Vagina (tissue), 2 donors: ENCODE measurements at places on chromosomes 7 and 10. TPM values are rescaled to one million over a fixed set of nuclear protein-coding genes. Genes with fewer than 3 reads are reported as not detected.

DNA sequence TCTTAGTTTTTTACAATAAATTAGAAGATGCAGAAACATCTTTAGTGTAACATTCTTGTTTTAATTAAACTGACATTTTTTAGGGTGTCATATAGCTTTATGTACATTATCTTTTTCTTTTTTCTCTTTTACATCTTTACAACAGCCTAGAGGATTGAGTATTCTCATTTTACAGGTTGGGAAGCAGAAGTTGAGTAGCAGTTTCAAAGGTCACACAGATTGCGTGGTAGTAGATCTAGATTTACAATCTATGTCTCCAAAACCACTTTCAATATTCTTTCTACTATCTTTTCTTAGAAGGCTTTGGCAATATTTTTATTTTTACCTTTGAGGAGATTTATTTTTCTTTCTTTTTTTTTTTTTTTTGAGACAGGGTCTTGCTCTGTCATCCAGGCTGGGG, 18.7 kb upstream of the MCU start:
- no peaks in the 10 kb centered on the region for H3K27me3 ChIP-seq
- no peak overlapping the region for H3K4me3 ChIP-seq
- peaks cover 9% of the 10 kb centered on the region for H3K4me1 ChIP-seq
- DNase-seq: no peak
- no peaks in the 10 kb centered on the region for H3K36me3 ChIP-seq

Gene TSPAN33
- total RNA-seq: 2.7 TPM

DNA sequence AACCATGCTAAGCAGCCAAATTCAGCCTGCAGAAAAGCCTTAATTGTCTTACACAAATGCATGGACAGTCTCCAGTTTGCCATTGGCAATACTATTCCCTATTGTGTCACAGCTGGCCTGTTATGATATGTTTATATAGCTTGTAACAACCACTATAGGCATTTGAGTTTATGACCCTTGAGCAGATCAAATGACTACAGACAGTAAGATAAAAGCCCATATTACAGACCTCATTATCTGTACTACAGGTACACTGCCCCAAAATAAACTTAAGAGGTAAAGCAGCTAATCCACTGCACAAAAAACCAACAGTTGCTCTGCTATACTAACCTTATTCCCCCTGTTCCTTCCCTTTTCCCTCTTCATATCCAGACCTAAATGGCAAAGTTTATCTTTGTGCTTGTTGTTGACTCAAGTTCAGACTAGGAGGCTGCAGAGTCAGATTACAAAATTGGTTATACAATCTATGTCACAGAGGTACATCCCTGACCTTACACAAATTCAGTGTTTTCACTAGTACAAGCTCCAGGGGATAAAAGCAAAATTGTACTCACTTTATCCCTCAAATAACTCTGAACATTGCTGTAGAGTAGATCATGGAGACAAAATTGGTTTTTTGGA, 218.4 kb downstream of the GRM8 start:
- no peaks in the 10 kb centered on the region for H3K36me3 ChIP-seq
- no peaks in the 10 kb centered on the region for H3K4me1 ChIP-seq
- H3K4me3 ChIP-seq: no peak overlapping the region
- H3K27me3 ChIP-seq: no peaks in the 10 kb centered on the region
- no peak overlapping the region for H3K27ac ChIP-seq

GRCh38 chr7:98323597-98324322, 42.3 kb downstream of the BRI3 start:
- no peaks in the 10 kb centered on the region for H3K4me1 ChIP-seq
- no peak for DNase-seq
- no peak overlapping the region for H3K4me3 ChIP-seq
- no peaks in the 10 kb centered on the region for H3K27me3 ChIP-seq

DNA sequence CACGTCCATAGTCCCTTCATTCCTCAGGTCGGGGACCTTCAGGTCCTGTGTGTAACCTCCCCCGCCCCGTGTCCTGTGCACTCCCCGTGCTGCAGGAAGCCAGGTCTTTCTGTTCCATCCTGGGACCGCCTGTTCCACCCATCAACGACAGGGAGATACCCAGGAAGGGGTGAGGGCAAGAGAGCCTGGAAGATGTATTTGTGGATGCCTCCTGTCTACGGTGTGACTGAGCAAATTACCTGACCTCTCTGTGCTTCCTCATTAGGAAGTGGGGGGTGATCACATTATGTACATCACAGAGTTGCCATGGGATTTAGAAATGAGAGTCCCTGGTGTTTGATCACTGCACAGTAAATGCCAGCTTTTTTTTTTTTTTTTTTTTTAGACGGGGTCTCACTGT, 46.3 kb downstream of the GRID2IP start:
- H3K27me3 ChIP-seq: no peaks in the 10 kb centered on the region
- DNase-seq: no peak
- H3K27ac ChIP-seq: no peak overlapping the region
- H3K4me1 ChIP-seq: peaks cover 25% of the 10 kb centered on the region
- H3K36me3 ChIP-seq: no peaks in the 10 kb centered on the region

GRCh38 chr10:131937836-131938235, 37.0 kb downstream of the PPP2R2D start:
- no peak overlapping the region for H3K4me3 ChIP-seq
- H3K4me1 ChIP-seq: no peaks in the 10 kb centered on the region
- no peak overlapping the region for H3K27ac ChIP-seq
- H3K27me3 ChIP-seq: no peaks in the 10 kb centered on the region
- no peak for DNase-seq

- peaks cover 50% of the 10 kb centered on the region for H3K4me1 ChIP-seq
- no peaks in the 10 kb centered on the region for H3K36me3 ChIP-seq
- no peak overlapping the region for H3K4me3 ChIP-seq
- H3K27ac ChIP-seq: peak overlapping the region; percentile 85
Observed at GRCh38 chr7:73852500-73852899, 8.5 kb upstream of the TMEM270 start.

- no peak overlapping the region for H3K4me3 ChIP-seq
- H3K4me1 ChIP-seq: no peaks in the 10 kb centered on the region
- H3K36me3 ChIP-seq: no peaks in the 10 kb centered on the region
Observed at GRCh38 chr7:125241548-125241947, 311.9 kb upstream of the POT1 start.

GRCh38 chr10:13787015-13787421, 200.3 kb downstream of the PRPF18 start:
- peak overlapping the region; percentile 33 for H3K27ac ChIP-seq
- peaks cover 21% of the 10 kb centered on the region for H3K4me1 ChIP-seq
- H3K27me3 ChIP-seq: no peaks in the 10 kb centered on the region
- H3K36me3 ChIP-seq: no peaks in the 10 kb centered on the region
- H3K4me3 ChIP-seq: no peak overlapping the region

- no peaks in the 10 kb centered on the region for H3K27me3 ChIP-seq
- no peaks in the 10 kb centered on the region for H3K36me3 ChIP-seq
- no peak overlapping the region for H3K4me3 ChIP-seq
- H3K4me1 ChIP-seq: no peaks in the 10 kb centered on the region
- H3K27ac ChIP-seq: no peak overlapping the region
- no peak for DNase-seq
Observed at GRCh38 chr10:77297393-77297739, 340.2 kb downstream of the KCNMA1 start.

Gene CFTR
- not detected for total RNA-seq

GRCh38 chr10:103470761-103471653, 8.0 kb downstream of the CALHM3 start:
- H3K27me3 ChIP-seq: no peaks in the 10 kb centered on the region
- peaks cover 19% of the 10 kb centered on the region for H3K4me1 ChIP-seq
- no peak for DNase-seq
- H3K36me3 ChIP-seq: no peaks in the 10 kb centered on the region
- no peak overlapping the region for H3K4me3 ChIP-seq

Gene WNT2
- total RNA-seq: not detected

DNA sequence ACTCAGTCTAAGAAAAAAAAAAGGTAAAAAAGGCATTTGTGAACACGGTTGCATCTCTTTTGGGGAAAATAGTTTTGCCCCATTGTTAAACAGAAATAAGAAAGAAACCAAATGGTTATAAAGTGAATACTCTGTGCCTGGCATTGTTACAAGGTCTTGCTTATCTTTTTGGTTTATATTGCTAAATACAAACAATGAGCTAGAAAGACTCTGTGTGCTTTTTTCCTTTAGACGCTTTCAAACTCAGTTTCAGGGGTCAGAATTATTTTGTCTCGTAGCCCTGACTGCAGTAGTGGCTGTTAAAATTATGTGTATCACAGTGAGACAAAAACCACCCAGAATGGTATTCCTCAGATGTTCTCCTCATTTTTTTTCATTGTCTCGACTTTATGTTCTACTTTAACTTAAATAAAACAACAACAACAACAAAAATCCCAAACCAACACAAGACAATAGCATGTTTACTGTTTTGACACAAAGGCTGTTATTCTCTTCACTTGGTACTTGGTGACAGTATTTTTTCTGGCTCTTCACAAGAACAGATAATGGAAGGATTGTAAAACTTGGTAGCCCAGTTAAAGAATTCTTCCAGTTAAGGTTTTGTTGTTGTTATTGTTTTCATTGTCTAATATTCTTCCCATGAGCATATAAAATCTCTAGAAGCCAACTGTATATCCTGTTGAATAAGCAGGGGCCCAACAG, 190.1 kb downstream of the PLXDC2 start:
- no peak overlapping the region for H3K4me3 ChIP-seq
- H3K27ac ChIP-seq: no peak overlapping the region
- no peak for DNase-seq
- no peaks in the 10 kb centered on the region for H3K27me3 ChIP-seq
- H3K36me3 ChIP-seq: peaks cover 7% of the 10 kb centered on the region

GRCh38 chr7:17774716-17775288, 165.5 kb downstream of the SNX13 start:
- no peak overlapping the region for H3K27ac ChIP-seq
- H3K4me1 ChIP-seq: no peaks in the 10 kb centered on the region
- no peak for DNase-seq
- no peak overlapping the region for H3K4me3 ChIP-seq

Gene MMD2
- total RNA-seq: not detected

GRCh38 chr7:153297141-153297540, 537.6 kb downstream of the ACTR3B start:
- no peaks in the 10 kb centered on the region for H3K27me3 ChIP-seq
- no peaks in the 10 kb centered on the region for H3K36me3 ChIP-seq
- no peak overlapping the region for H3K4me3 ChIP-seq
- H3K27ac ChIP-seq: no peak overlapping the region
- H3K4me1 ChIP-seq: no peaks in the 10 kb centered on the region

- DNase-seq: no peak
- H3K4me1 ChIP-seq: peaks cover 7% of the 10 kb centered on the region
- H3K27ac ChIP-seq: no peak overlapping the region
- no peaks in the 10 kb centered on the region for H3K36me3 ChIP-seq
Observed at GRCh38 chr10:21329995-21330627, 195.4 kb downstream of the SKIDA1 start.

DNA sequence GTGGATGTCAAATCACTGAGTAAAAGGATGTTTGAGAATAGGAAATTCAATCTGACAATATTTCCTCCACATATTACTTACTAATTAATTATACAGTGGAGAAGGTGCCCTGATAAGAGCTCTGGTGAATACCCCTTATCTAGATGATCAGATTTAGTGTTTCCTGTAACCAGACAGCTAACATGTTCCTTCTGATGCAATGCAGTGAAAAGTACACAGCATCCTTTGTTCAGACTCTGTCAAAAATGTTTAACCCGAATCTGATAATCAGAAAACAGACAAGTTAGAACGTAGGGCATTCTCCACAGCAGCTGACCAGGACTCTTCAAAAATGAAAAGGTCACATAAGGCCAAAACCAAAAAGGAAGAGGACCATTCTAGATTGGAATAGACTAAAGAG, 46.2 kb downstream of the WDR11 start:
- H3K36me3 ChIP-seq: no peaks in the 10 kb centered on the region
- H3K4me1 ChIP-seq: no peaks in the 10 kb centered on the region
- no peak for DNase-seq
- no peaks in the 10 kb centered on the region for H3K27me3 ChIP-seq
